ENCODE measurements at places on chromosomes 1 and 21.
A peak's percentile ranks its signal among the peaks of the same experiment; 100 is the strongest.

GRCh38 chr1:60920561-60920960, 161.8 kb upstream of the NFIA start:
- DNase-seq: no peak

DNA sequence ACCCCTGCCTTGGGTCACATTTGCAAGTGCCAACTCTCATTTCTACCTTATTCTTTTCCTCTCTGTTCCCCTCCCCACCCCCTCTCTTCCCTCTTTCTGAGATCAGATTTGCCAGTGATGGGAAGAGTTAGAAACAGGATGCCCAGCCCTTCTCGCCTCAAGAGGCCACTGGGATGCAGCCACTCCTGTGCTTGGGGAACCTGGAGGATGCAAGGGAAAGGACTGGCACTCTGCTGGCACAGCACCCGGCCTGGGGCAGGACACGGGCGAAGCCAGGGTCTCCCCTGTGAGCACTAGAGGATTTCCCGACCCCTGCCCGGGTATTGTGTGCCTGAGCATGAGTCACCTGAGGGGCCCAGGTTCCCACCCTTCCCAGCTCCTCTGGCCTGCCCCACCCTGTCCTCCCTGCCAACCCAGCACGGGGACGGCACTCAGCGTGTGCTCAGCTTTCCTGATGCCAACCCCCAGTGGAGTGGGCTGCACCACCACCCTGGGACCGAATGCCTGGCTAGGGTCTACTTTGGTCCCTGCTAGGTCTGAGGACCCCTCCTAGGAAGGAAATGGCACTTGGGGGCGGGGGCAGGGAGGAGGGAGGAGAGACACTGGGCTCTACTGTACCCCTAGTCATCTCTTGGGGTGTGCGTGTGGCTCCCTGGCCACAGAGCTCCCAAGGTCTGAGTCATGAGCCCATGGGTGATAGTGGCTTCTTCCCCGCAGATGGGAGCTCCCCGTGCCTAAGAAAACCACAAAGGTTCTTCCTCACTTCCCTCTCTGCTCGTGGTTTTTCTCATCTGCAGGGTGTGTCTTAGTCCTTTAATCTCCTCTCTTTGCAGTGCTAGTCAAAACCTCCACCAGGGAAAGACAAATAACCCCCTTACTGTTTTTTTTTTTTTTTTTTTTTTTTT, 12.4 kb downstream of the LMNA start:
- DNase-seq: peak; percentile 75

GRCh38 chr1:101632548-101633272, 364.0 kb downstream of the OLFM3 start:
- DNase-seq: no peak

DNA sequence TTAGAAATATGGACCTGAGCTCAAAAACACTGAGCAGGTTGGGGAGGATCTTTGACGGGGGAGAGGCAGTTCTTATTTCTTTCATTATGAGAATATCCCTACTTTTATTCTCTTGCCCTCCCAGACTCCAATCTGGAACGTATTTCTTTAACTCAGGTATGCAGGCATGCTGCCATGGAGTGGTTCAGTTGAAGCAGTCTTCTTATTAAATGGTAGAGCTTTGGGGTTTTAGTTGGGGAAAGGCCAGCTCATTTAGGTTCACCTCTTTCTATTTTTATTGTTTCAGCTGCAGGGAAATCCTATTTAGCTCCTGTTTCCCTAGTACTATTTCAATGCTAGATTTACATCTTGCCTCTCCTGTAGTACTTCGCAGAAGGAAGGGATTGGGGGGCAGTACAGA, 198.9 kb downstream of the TTLL7 start:
- DNase-seq: no peak

DNA sequence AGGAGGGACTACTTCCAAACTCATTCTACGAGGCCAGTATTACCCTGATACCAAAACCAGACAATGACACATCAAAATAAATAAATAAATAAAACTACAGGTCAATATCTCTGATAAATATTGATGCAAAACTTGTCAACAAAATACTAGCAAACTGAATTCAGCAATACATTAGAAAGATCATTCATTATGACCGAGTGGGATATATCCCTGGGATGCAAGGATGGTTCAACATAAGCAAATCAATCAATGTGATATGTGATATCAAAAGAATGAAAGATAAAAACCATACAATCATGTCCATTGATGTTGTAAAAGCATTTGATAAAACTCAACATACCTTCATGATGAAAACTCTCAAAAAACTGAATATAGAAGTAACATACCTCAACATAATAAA, 36.7 kb downstream of the NME7 start:
- DNase-seq: no peak

DNA sequence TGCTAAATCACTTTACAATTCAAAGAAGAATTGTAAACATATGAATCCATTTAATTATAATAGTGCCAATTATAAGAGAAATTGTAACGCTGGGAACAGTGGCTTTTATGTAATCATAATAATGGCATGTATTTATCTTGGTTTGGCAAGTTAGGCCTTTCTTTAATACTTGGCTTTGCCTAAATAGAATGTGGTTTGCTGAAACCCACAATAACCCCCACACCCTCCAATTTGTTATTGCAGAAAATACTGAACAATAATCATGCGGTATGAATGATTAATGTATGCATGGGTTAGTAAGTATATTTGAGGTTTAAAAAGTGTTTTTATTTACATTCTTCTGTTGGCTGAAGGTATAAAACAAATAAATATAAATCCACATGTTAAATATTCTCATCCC, 138.2 kb downstream of the NFIA start:
- no peak for DNase-seq

DNA sequence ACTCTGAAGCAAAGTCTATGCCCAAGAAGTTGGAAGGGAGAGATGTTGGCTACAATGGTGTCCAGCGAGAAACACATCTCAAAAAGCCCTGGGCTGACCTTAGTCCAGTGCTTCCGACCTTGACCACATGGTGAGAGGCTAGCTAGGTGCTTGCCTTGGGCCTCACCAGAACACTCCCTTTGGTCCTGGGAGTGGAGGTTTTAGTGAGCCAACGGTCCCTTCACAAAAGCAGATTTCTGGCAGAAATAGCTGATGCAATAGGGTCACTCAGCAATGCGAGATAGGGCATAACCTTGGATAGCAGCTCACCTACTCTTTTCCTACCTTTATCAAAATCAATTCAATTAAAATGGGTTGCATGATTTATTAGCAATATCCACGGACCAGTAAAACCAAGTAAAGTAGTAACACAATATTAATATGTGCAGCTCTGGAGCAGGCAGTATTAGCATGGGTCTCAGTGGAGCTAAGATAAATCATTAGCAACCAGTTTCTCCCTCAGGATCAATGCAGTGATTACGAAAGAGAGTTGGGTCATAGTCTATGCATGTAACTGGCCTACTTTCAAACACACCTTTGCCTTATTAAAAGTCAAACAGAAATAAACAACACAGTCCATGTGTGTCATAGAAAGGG, 1.9 kb downstream of the SLC30A10 start:
- DNase-seq: no peak

Measured in activated T-helper 1 cell treated with anti-CD3 and anti-CD28 coated beads, Interleukin-2, amount 50 U/mL, for 16 hours (primary cell).